ENCODE measurements at places on chromosomes 4 and X.
A peak's percentile ranks its signal among the peaks of the same experiment; 100 is the strongest.

GRCh38 chr4:113700602-113701150, 60.9 kb downstream of the CAMK2D start:
- DNase-seq = no peak

DNA sequence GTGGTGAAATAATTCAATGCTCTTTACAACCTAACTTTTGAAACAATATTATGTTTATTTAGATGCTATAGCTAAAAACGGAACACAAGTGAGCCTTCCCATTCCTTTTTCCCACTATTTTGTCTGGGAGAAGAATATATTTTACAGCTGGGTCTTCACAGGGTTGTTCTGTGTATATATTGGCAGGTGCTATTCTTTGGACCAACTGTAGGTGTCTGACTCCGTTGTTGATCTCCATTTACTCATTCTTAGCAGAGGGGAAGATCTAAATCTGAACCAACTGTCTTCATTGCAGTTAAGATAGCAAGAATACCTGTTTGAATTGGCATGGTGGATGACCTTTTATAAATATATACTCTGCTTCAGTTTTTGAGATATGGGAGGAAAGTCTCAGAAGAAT, 257.4 kb downstream of the CFAP299 start:
- DNase-seq = no peak

- DNase-seq = no peak
These were observed 18.5 kb downstream of the LRRC66 start for GRCh38 chr4:52001616-52002015.

DNA sequence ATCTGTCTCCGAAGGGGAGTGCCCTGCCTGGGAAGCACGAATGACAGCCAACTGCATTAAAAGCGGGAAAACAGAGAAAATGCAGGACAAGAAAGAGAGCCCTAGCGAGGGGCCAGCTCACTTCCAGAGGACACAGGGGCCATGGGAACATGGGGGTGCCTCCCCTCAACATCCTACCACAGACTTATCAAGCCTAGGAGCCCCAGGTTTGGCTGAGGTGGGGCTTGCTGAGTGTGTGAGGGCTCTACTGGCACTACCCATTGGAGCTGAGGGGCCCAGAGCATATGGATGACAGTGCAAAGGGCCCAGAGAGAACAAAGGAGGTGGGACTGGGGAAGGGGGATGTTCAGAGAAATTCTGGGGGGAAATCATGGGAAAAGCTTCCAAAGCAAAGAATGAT, 101.8 kb downstream of the PJA1 start:
- DNase-seq = no peak

- DNase-seq = no peak
These were observed 342 bp downstream of the EOLA2 start for GRCh38 chrX:149937871-149938426.

GRCh38 chrX:15206306-15206705, 63.6 kb downstream of the ASB9 start:
- DNase-seq = no peak

DNA sequence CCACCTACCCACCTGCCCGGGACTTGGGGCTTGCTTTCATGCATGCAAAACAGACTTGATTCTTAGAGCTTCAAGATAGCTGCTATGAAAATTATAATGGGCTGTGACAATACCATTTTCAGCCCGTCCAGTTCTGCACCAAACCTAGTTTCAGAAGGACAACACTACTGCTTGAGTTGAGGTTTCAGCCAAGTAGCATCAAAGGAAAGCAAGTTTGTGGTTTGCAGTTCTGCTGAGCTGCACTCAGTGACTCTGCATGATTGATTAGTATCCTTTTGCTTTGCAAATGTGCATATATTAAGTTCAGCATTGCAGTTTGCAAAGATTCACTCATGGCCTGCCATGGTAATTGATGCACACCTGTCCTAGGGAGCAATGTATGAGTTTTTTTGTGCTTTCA, 442.7 kb downstream of the RPA4 start:
- no peak for DNase-seq

- no peak for DNase-seq
These were observed 112.3 kb downstream of the KLHL8 start for GRCh38 chr4:87108142-87108546.

DNA sequence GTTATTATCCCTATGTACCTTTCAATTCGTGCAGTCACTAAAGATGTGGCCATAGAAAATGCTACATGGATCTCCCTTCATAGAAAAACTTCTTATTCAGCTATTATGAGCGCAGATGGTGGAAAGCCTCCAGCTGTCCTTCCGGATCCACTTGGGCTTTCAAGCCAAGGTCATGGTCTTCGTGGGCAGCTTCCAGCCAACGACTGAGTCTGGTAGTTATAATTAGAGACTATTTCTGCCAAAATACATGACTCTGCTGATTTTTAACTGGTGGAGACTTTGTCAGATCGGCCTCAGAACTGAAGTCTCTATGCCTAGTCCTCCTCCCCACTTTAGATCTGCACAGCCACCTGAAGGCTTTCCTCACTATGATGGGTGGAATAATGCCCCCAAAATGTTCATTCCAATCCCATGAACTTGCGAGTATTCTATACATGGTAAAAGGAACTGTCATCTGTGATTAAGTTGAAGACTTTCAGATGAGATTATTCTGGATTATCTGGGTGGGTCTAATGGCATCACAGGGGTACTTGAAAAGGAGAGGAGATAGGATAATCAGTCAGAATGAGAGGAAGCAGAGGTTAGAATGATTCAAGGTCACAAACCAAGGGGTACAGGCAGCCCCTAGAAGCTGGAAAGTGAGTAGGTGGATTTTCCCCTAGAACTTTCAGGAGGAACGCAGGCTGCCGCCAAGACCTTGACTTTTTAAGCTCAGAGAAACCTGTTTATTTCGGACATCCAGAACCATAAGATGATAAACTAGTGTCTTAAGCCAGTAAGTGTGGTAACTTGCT, 171.1 kb upstream of the CXCL13 start:
- no peak for DNase-seq

- DNase-seq = no peak
These were observed 22.4 kb upstream of the NEIL3 start for GRCh38 chr4:177287255-177287654.

GRCh38 chr4:5134620-5135019, 83.3 kb downstream of the STK32B start:
- DNase-seq = no peak

GRCh38 chr4:85607624-85608023, 132.7 kb downstream of the ARHGAP24 start:
- DNase-seq = no peak

DNA sequence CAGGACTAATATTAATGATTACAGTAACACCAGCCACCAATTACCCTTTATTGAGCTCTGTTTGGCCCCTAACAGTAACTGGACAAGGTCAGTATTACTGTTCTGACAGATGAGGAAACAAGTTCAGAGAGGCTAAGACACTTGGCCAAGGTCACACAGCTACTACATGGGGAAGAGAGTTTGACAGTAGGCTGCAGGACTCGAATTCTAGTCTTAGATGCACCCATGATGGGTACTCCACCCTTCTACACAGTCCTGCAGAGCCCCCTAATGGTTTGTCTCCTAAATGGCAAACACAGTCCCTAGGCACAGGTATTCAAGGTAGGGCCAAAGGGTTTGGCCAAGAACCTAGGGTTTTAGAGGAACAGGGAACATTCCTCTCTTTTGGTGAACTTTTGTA, 93.9 kb downstream of the NSUN7 start:
- DNase-seq = no peak

DNA sequence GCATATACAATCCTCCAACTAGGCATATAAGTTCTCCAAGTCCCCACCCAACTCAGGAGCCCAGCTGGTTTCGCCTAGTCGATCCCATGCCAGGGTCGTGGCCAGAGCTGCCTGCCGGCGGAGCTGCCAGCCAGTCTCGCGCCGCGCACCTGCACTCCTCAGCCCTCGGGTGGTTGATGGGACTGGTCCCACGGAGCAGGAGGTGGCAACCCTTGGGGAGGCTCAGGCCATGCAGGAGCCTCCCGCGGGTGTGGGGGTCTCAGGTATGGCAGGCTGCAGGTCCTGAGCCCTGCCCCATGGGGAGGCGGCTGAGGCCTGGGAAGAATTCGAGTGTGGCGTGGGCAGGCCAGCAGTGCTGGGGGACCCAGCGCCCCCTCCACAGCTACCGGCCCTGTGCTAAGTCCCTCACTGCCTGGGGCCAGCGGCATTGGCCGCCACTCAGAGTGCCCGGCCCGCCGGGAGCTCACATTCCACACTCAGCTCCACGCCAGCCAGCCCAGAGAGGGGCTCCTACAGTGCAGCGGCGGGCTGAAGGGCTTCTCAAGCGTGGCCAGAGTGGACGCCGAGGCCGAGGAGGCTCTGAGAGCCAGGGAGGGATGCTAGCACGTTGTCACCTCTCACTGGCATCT, 1086.4 kb upstream of the PCDH10 start:
- no peak for DNase-seq

GRCh38 chr4:100100985-100101384, 89.3 kb downstream of the DDIT4L start:
- DNase-seq = no peak

DNA sequence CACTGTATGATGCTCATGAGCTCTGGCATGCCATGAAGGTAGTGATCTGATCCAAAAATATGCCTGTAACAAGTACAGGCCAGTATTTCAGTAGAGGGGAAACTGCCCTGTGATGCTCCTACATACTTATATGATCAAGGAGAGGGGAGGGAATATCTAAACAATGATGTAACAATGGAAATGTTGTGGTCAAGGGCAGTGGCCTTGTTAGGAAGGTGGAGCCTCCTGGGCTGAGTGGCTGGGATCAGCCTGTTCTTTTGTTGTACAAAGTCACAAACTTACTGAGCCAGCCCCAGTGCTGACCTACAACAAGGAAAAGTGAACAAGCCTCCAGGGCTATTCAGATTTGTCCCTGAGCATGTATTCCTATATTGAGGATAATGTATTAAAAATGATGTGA, 70.3 kb downstream of the ANXA10 start:
- DNase-seq = no peak

GRCh38 chr4:152075253-152075928, 314.6 kb upstream of the GATB start:
- no peak for DNase-seq

DNA sequence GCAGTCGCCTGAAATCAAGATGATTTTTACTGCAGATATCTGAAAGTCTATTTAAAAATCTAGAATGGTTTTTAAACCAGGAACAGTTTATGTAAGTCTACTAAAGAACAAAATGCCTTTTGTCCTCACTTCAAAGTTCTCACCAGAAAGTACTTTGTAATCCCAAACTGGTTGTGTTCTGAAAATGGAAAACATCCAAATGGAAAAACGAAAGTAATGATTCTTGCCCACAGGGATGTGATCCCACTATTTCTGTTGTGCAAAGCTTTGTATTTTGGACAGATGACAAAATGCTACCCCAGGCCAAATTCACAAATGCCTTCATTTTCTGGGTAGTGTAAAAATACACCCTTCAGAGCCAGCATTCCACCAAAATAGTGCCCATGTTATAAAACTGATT, 265.5 kb upstream of the FTHL17 start:
- no peak for DNase-seq

DNA sequence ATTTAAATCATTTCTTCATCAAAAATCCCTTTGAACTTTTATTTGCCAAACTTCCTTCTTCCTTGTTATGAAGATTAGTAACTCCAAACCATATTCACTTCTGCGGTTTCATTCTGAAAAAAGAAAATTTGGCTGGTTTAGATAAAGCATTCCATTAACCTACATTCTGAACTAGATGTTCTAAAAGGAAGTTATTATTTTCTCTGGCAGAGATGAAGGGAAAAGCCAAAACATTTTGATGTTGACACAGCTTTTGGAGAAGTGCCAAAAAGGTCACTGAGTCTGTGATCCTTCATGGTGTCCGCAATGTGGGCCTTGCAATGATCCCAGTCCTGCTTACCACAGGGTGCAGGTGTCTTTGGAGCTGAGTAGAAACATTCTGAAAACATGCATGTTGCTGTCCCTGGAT, 36.0 kb downstream of the CXCL8 start:
- DNase-seq = no peak

GRCh38 chr4:93879919-93880318, 51.4 kb downstream of the ATOH1 start:
- DNase-seq = no peak

DNA sequence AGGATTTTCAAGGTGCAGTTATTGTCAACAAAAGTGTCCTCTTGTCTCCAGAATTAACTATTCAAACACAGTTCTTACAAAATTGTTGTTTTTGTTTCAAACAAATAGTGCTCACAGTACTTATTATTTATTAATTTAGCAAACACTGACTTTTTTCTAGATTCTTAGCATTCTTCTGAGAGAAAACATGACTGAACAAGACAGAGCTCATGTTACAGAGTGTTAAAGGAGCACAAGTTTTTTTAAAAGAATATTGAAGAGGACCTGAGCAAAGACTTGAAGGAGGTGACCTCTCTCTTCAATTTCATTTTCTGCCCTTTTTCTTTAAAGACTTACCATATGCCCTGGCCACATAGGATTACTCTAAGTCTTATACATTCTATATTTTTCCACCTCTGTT, 2220.3 kb upstream of the AGA start:
- DNase-seq = no peak

DNA sequence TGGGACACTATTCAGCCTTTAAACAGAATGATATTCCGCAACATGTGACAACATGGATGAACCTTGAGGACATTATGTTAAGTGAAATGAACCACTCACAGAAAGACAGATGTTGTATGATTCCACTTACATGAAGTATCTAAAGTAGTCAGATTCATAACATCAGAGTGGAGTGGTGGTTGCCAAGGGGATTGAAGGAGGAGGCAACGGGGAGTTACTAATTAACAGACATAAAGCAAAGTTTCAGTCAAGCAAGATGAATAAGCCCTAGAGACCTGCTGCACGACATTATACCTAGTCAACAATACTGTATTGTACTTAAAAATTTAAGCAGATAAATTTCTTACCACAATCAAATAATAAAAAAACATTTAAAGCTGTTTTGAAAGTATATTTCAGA, 105.0 kb upstream of the NR0B1 start:
- no peak for DNase-seq

GRCh38 chrX:57353472-57354132, 67.1 kb downstream of the FAAH2 start:
- DNase-seq = no peak

GRCh38 chrX:107710617-107711391, 64.8 kb downstream of the TSC22D3 start:
- no peak for DNase-seq

- DNase-seq = no peak
These were observed 41.7 kb upstream of the DDX60 start for GRCh38 chr4:168360271-168360670.

GRCh38 chr4:139971111-139971510, 182.9 kb downstream of the MAML3 start:
- DNase-seq = no peak

- no peak for DNase-seq
These were observed 123.7 kb upstream of the KCNIP4 start for GRCh38 chr4:22072240-22072639.

- DNase-seq = peak; percentile 7
These were observed 11.3 kb upstream of the DRP2 start for GRCh38 chrX:101208152-101208905.

GRCh38 chrX:18961686-18962085, 22.2 kb downstream of the PHKA2 start:
- DNase-seq = no peak

Data from nucleus accumbens (tissue), 56 donors.